Colonic mucosa (tissue), 4 donors: ENCODE measurements at places on chromosomes 2 and 18. TPM values are rescaled to one million over a fixed set of nuclear protein-coding genes. Genes with fewer than 3 reads are reported as not detected.

DNA sequence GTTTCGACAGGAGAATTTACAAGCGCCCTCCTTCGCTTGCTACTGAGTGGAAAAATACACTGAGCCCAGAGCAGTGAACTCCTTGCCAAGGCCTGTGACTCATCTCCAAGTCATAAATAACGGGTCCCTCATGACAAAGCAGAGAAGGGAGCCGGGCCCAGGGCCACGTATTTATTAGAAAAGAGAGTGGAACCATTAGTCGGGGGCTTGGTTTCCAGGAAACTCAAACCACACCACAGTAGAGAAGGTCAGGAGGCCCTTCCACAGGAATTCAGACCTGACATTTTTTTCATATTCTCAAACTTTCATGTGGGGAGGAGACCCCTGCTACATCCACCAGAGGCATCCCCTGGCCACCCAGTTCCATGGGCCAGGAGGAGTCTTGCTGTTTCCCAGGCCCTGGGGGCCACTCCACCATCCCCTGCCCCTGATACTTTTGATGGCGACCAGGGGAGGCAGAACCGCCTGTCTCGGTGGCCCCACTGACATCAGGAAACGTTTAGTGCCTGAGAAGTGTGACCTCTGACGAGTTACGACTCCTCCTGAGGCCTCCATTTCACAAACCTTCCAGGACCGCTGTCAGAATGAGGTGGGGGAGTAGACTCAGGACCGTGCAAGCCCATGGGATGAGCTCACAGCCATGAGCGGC lies 289.7 kb downstream of the DYSF start:
- DNase-seq = peak; percentile 57

DNA sequence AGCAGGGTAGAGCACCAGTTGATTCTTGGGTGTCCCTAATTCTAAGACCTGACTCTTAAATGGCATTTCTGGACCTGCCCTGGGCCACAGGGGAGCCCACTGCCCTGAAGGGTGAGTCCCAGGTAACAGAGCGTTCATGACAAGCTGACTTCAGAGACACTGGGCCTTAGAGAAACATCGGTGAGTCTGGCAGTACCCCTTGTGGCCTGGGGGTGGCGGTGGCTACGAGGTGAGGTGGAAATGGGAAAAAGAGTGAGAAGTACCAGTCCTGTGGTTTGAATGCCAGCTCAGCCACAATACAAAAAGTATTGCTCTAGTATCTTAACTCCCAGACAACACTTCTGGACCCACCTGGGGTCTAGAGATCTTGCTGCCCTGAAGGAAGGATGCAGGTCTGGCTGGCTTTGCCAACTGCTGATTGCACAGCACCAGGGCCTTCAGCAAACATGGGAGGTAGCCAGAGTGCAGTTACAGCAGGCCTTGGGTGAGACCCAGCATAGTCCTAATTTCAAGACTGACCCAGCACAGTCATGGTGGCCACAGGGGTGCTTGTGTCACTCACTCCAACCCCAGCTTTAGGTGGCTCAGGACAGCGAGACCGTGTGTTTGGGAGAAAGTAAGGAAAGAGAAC lies 44.5 kb downstream of the USP34 start:
- peak; percentile 71 for DNase-seq

DNA sequence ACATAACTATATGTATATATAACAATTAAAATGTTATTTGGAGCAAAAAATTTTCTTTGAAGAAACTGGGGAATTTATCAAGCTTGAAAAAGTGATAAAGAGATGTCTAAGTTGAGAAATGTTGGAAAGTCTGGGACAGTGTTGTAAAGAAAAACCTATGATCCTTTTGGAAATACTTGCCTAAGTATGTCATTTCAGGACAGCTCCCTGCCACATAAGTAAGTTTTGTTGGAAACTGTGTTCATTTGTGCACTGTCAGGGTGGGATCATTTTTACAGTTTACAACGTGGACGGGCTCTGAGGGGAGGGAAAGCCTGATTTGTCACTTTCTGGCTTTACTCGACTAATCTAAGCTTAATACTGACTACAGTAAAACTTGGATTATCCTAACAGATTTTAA lies 10.4 kb upstream of the COL3A1 start:
- DNase-seq = no peak

GRCh38 chr2:143600116-143600515 lies 470.9 kb downstream of the ARHGAP15 start:
- no peak for DNase-seq

GRCh38 chr18:59011786-59012185 lies 127.9 kb upstream of the SEC11C start:
- no peak for DNase-seq

GRCh38 chr2:41294331-41294730 lies 753.5 kb upstream of the PKDCC start:
- DNase-seq = no peak

DNA sequence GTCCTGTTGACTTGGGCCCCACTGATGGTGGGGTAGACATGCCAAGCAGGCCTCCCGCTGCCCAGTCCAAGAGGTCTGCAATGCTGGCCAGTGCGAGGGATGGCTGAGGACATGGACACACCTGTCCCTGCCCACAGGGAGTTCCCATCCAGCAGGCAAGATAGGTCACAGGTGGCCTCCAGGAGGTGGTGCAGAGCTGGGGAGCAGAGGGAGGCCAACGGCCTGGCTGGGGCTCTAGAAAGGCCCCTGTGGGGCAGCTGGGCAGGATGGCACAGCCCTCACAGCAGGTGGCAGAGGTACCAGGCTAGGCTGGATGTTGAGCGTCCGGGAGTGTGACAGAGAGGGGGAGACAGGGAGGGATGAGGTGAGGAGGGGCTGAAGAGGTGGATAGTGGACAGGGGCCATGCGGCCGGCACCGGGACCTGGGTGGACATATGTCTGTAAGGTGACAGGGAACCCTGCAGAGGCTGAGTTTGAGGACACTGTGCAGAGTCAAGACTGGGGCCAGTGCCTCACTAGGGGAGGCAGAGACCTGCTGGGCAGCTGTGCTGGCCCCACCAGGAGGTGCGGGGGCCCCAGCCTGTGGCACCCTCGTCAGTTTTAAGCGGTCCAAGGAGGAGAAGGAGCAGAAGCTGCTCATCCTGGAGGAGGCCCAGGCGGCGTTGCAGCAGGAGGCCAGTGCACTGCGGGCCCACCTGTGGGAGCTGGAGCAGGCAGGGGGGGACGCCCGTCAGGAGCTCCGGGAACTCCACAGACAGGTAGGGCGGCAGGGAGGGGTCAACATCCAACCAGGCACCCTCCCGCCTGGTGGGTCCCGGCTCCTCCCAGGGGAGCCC lies 34.3 kb upstream of the SNED1 start:
- no peak for DNase-seq

- DNase-seq = no peak
These were observed 301.3 kb upstream of the ID2 start for GRCh38 chr2:8380566-8380965.

GRCh38 chr2:9278439-9278838 lies 71.8 kb downstream of the ASAP2 start:
- DNase-seq = no peak

GRCh38 chr2:71933467-71934319 lies 214.0 kb downstream of the CYP26B1 start:
- DNase-seq = peak; percentile 21

DNA sequence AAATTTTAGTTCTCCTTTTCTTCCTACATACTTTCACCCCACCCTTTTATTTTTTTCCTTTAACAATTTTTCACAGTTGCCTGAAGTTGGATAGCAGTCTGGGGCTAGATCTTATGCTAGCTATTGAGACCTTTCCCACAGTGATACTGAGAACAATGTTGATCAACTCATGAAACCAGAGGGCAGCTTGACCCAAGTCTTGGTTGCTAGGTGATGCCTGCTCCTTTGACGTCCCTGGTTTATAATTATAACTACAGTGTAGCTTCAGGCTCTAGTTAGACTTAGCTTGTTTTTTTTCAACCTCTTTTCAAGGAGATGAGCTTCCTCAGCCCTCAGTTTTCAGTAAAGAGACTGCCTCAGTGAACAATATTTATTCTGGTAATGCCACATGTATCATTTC lies 648.5 kb downstream of the IRS1 start:
- DNase-seq = no peak

Gene NOL4
- total RNA-seq = 1.3 TPM

Gene CXCR1
- total RNA-seq = 0.13 TPM

Gene POU3F3
- total RNA-seq = 0.42 TPM

Gene STK36
- 36.7 TPM for total RNA-seq

Gene TMEM247
- not detected for total RNA-seq
